ENCODE measurements at places on chromosomes 16 and 17.

GRCh38 chr17:62950067-62950466, 16.0 kb upstream of the TANC2 start:
- no peak for DNase-seq

DNA sequence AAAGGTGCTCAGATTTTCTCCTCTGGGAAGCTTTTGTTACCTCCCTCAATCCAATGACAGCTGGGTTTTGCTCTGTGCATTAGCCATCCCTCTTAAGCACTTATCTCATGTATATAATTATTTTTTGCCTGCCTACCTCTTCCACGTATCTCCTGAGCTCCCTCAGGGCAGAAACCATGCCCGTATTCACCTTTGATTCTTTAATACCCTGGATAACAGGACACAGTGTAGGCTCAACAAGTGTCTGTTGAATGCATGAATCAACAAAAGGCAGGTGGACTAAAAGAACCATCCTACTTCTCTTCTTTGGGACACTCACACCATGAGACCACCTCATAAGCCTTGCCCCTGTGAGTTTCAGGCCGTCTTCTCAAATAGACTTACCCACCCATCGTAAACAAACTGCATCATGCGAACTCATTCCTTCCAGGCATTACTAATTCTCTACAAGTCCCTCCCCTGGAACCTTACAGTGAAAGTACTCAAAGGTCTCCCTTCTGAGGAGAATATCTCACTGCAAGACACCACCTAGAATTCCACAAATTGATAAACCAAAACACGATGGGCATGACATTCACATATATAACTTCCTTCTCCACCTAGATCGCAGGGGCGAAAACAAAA, 3.2 kb downstream of the ARHGAP17 start:
- DNase-seq = no peak

DNA sequence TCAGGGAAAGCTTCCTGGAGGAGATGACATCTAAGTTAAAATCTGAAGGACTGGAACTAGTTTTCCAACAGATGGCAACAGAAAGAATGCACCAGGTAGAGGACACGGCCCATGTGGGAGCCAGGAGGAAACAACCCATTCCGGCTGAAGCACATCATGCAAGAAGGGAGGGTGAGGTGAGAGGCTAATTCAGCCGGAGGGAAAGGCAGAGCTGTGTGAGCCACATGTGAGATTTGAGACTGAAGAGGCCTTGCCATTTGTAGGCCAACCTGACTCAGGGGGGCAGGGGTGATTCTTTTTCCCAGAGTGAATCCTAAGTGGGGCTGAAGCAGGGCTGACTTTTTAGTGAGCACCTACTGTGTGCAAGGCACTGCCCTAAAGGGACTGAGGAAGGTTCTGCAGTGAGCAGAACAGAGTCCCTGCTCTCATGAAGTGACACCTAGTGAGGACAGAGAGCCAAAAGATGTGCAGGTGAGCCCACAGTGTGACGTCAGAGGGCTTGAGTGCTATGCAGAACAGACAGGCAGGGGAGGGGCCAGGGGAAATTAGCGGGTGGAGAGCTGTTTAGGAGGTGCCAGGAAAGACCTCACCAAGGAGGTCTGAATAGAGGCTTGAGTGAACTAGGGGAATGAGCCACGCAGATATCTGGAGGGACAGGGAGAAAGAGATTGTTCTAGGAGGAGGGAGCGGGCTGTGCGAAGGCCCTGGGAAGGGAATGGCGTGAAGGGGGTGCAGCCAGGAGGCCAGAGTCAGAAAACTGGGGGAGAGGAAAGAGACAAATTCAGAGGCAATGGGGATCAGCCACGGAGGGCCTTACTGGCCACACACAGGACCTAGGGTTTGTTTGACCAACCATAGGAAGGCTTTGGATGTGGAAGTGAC, 19.8 kb upstream of the IL21R start:
- DNase-seq = no peak

DNA sequence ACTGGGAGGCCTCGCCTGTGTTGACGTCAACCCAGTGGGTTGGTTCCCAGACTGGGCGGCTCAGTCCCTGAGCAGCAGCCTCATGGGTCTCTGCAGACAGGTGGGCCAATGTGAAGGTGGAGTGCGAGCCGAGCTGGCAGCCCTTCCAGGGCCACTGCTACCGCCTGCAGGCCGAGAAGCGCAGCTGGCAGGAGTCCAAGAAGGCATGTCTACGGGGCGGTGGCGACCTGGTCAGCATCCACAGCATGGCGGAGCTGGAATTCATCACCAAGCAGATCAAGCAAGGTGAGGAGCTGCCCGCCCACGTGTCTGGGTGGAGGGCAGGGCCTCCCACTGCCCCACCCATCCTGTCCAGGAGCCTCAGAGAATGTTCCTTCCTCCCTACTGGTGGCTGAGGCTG, 44.1 kb downstream of the MRC2 start:
- no peak for DNase-seq

DNA sequence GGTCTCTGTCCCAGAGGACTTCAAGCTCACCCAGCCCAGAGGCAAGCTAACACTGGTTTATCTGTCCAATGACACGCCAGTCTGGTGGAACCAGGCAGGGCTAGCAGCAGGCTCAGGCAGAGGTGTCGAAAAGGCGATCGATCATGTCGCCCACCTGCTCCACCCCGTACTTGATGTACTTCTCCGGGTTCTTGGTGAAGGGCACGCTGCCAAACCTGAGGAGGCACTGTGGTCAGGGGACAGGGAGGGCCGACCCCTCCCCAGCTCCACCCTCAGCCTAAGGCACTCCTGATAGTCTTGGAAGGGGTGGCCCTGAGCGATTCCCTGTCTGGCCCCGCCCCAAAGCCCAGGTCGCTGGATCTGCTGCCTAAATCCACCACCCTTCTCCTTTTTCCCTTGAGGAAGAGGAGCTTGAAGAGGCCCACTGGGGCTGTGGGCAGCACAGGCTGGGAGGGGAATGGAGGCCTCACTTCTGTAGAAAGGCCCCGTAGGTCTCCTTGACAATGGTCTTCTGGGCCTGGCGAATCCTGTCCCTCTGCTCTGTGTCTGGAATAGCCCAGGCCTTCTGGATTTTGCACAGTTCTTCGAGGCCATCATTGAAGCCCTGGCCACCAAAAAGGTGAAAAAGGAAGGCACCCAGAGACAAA, 4.7 kb downstream of the ZACN start:
- DNase-seq = no peak

GRCh38 chr17:74085434-74085833, 118.0 kb upstream of the RPL38 start:
- no peak for DNase-seq

- DNase-seq = no peak
Observed at GRCh38 chr17:69489313-69489712, 74.8 kb downstream of the MAP2K6 start.

DNA sequence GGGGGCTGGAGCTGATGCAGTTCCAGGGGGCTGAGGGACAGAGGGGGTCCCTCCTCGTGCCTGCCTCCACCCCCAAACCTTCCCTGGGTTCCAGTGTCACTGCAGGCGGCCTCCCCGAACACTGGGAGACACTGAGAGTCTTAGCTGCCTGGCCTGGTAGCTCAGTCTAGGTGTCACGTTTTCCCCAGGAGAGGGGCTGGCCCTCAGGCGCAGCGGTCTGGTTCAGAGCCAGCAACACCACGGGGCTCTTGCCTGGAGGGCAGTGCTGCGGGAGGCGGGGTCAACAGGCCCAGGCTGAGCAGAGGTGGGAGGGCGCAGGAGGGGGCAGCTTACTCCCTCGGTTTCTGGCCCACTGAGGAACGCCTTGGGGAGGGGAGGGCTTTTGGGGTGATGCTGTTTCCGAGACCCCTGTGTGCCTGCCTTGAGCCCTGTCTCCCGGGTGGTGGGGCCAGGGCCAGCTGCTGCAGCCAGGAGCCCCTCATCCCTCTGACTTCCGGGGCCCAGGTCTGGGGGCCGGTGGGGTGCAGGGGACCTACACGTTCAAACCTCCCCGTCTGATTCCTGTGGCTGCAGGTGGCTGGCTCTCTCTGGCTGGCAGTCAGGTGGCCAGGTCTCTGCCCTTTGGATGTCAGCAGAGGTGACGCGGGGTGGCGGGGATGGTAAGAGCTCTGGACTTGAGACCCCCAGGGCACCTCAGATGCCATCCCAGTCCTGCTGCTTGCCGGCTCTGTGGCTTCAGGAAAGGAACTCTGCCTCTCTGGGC, 89.3 kb upstream of the GSE1 start:
- DNase-seq = no peak

GRCh38 chr16:11407047-11407982, 62.1 kb downstream of the RMI2 start:
- peak; percentile 42 for DNase-seq

- DNase-seq = no peak
Observed at GRCh38 chr16:88783391-88784073, 1.5 kb downstream of the PIEZO1 start.

- peak; percentile 39 for DNase-seq
Observed at GRCh38 chr16:89561142-89561883, 831 bp downstream of the RPL13 start.

- DNase-seq = no peak
Observed at GRCh38 chr17:21089145-21089544, 37.6 kb upstream of the DHRS7B start.

DNA sequence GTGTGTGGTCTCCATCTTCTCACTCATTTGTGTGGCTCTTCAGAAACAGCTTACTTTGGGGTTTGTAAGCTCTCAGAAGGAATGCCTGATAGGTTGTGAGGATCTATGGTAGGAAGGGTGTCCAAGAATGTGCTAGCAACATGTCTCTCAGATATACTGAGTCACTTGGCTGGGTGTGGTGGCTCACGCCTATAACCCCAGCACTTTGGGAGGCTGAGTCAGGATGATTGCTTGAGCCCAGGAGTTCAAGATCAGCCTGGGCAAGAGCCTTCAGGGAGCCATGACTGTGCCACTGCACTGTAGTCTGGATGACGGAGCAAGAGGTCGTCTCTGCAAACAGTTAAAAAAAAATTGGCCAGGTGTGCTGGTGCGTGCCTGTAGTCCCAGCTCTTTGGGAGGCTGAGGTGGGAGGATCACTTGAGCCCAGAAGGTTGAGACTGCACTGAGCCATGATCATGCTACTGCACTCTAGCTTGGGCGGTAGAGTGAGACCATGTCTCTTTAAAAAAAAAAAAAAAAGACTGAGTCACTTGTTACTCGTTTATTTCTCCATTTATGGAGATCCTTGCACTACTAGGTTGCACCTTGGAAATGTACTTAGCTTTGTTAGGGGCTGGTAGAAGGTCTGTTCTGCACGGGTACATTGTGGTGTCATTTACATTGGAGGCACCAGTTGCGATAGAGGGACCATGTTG, 232.0 kb downstream of the SNX29 start:
- no peak for DNase-seq

DNA sequence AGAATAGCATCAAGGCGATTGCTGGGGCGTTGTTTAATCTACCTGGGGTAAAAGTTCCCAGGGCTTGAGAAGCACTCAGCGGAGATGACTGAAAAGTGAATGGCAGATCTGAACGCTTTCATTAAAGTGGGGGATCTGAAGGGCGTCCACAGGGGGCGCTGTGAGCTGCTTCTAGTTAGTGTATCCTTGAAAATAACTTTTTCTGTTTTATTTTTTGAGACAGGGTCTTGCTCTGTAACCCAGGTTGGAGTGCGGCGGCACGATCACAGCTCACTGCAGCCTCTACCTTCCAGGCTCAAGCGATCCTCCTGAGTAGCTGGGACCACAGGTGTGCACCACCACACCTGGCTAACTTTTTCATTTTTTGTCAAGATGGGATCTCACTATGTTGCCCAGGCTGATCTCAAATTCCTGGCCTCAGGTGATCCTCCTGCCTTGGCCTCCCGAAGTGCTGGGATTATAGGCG, 360.4 kb downstream of the SEC14L1 start:
- DNase-seq = no peak

DNA sequence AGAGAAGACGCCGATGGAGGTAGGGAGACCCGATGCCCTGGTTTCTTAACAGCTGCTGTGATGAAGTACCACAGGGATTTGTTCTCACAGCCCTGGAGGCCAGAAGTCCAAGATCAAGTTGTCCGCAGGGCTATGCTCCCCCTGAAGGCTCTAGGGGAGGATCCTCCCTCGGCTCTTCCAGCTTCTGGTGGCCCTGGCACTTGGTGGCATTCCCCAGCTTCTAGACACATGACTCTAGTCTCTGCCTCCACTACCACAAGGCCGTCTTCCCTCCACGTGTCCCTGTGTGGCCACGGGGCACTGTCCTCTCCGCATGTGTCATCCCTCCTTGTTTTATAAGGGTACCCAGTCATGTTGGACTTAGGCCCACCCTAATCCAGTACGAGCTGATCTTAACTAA, 375.2 kb downstream of the SLC39A11 start:
- DNase-seq = no peak

- no peak for DNase-seq
Observed at GRCh38 chr17:19248928-19249574, 11.9 kb downstream of the EPN2 start.
